ENCODE measurements at places on chromosomes 11 and 22.
A peak's percentile ranks its signal among the peaks of the same experiment; 100 is the strongest.

DNA sequence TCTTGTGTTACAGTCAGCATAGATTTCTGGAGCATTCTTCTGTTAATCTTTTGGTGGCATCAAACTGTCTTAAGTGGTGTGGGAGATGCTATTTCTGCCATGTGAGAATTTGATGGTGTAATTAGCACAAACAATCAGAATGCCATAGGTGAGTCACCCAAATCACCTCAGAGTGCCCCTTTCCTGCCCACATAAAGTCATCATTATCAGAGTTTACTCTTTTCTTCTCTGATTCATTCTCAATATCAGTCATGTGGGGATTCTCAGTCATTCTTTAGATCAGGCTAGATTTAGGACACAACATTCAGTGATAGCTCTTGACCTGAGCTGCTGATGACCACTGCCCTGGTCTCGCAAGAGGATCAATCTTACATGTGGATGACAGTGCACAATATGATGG is 23.7 kb upstream of the MS4A6A start:
- DNase-seq: no peak

GRCh38 chr11:126188332-126189108 is 22.9 kb downstream of the RPUSD4 start:
- no peak for DNase-seq

DNA sequence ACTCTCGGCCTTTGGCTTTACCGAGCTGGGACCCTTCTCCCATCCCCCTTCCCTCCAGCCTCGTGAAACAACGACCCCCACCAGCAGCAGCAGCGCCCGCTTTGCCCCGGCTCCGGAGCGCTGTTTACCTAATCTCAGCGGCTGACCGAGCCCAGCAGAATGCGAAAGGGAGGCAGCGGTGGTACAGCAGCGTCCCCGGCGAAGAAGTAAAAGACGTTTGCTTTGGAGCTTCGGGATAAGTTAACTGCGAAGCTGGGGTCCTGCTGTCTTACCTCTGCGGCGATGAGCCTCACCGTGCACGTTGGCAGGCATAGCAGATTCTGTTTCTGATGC is 2.0 kb upstream of the LARGE1 start:
- DNase-seq: peak; percentile 35

GRCh38 chr11:126502159-126502558 is 146.7 kb downstream of the ST3GAL4 start:
- DNase-seq: no peak

DNA sequence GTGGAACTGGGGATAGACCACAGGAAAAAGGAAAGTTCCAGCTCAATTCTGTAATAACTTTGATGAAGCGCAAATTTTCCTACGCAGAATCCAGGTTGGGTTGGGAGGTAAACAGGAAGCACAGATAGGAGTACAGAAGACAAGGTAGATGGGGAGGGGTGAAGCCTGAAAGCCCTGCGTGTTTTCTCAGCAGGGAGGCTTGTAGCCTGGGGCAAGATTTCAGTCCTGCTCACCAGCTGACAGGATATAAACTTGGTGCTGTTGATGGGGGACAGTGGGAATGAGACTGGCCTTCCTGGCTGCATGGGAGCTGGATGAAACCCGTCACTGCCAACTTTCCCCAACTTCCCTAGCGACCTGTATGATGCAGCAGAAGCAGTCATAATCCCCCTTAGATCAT is 114.9 kb downstream of the ARHGAP32 start:
- no peak for DNase-seq

- DNase-seq: no peak
Observed at GRCh38 chr11:103923451-103923931, 112.9 kb upstream of the DDI1 start.

DNA sequence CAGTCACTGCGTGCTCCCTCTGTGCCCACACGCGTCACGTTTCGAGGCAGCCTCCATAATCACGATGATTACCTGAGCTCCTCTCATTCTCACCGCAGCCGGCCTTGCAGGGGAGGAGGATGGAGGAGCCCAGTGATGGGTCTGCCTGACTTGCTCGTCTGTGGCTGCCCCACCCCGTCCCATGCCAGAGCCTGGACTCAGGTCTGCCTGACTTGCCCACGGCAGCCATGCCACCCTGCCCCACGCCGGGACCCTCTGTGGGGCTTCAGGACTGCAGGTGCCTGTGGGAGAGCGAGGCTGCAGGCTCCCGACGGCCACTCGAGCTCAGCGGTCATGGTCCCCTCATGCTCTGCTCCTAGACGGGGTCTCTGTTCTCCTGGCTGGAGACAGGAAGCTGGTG is 1025.1 kb downstream of the BRD1 start:
- no peak for DNase-seq

- no peak for DNase-seq
Observed at GRCh38 chr11:76005756-76006155, 190.7 kb downstream of the UVRAG start.

- no peak for DNase-seq
Observed at GRCh38 chr22:24428751-24429410, 1.5 kb downstream of the ADORA2A start.

DNA sequence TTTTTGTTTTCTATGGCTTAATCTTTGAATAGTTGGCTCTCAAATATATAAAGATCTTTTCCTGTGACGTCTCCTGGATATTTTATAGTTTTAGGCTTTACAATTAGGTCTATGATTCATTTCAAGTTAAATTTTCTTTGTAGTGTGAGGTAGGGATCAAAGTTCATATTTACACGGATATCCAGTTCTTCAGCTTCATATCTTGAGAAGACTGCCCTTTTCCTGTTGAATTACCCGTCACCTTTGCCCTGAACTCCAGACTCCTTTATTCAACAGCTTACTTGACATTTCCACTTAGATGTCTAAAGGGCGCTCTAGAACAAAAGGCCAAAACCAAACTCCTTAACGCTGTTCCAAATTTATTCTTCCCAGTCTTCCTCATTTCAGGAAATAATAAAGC is 51.7 kb downstream of the TTC17 start:
- no peak for DNase-seq

GRCh38 chr11:47946682-47947559 is 33.4 kb upstream of the PTPRJ start:
- no peak for DNase-seq

- DNase-seq: no peak
Observed at GRCh38 chr22:33512908-33513307, 407.4 kb downstream of the LARGE1 start.

DNA sequence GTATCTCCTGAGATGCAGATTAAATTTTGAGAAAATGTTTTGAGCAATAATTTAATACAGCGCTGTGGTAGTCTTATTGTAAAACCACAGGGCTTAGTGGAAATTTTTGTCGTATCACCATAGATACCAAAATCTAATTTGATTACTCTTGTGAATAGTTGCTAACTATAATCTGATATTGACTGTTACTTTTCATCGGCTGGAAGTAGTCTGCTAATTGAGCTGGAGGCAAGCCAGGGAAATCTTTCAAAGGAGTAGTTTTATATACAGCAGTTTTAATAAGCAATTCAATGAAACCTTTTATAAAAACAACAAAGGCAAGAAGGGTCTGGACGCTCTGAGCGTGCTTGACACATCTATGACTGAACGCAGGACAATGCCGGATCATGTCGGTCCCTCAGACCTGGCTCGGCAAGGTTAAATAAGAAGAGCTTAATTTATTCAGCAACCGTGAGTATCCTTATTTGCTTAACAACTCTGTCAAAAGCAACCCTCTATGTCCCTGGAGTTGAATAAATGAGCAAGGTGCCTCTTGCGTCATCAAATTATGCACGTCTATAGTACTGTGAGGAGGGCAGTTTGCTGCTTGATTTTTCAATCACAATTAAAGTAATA is 121.2 kb downstream of the NCAM1 start:
- no peak for DNase-seq

GRCh38 chr11:102287964-102288724 is 29.1 kb upstream of the BIRC3 start:
- DNase-seq: peak; percentile 71

GRCh38 chr22:46977656-46978343 is 215.3 kb downstream of the TBC1D22A start:
- DNase-seq: no peak

- DNase-seq: no peak
Observed at GRCh38 chr22:28711820-28712777, 29.5 kb downstream of the CHEK2 start.

GRCh38 chr11:30423279-30423648 is 100.4 kb downstream of the ARL14EP start:
- DNase-seq: no peak

DNA sequence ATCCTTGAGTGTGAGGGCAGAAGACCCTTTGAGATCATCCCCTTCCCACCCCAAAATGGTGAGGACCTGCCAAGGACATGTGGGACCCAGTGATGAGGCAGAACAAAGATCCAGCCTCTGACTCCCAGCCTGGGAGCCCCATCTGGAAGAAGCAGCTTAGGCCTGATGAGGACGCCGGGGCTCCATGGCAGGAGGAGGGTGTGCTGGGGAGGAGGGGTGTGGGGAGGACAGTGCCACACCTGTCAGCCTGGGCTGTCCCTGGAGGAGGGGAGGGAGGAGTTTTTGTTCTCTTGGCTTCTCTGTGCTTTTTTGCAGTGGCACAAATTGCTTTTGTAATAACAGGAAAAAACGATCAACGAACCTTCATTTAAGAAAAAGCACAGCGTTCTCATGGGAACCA is 44.4 kb upstream of the DAGLA start:
- no peak for DNase-seq

DNA sequence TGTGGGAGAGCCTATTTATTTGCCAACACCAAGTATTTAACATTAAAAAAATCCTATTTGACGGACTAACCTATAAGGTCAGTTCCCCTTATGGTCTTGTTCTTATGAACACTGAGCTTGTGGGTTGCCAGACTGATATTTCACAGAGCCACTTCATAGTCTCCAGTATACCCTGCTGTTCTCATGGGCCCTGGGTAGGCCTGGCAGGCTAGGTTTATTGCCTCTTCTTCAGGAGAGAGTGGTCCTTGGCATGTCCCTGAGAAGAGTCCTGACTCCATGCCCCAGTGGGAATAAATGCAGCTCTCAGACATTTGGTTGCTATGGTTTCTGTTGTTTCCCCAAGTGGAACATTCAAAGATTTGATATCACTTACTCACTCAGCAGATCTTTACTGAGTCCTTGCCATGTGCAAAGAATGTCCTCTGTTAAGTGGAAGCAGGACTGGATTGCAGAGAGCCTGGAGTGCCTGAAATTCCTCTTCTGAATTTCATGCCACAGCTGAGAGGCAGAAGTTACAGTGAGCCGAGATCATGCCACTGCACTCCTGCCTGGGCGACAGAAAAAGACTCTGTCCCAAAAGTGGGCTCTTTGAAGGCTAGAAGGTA is 15.7 kb downstream of the SLC5A1 start:
- DNase-seq: no peak

GRCh38 chr11:59668188-59668949 is 468 bp downstream of the PATL1 start:
- DNase-seq: peak; percentile 40

- DNase-seq: no peak
Observed at GRCh38 chr11:17839450-17839849, 104.9 kb downstream of the KCNC1 start.

DNA sequence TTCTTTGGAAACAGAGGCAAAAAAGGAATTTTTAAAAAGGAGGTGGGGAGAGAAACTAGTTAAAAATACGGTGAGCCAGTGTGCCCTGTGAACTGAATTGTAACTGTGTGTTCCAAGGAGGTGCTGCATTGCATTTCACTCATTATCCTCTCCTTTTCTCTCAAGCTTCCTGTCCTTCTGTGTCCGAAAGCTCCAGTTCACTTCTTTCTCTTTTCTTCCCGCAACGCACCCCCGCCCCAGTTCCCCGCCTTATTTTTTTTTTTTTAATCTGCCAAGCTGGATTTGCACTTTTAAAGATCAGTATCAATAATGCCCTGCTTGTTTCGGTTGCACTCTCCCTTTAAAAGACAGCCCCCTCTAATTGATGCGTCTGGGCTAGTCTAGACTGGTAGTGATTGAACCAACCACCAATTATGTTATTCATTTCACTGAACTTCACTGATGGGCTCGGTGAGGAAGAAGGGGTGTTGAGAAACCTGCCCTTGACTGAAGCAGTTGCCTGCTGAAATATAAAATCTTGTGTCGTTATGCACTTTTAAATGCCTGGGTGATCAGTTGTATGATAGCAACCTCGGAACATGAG is 18.5 kb downstream of the BLID start:
- no peak for DNase-seq

DNA sequence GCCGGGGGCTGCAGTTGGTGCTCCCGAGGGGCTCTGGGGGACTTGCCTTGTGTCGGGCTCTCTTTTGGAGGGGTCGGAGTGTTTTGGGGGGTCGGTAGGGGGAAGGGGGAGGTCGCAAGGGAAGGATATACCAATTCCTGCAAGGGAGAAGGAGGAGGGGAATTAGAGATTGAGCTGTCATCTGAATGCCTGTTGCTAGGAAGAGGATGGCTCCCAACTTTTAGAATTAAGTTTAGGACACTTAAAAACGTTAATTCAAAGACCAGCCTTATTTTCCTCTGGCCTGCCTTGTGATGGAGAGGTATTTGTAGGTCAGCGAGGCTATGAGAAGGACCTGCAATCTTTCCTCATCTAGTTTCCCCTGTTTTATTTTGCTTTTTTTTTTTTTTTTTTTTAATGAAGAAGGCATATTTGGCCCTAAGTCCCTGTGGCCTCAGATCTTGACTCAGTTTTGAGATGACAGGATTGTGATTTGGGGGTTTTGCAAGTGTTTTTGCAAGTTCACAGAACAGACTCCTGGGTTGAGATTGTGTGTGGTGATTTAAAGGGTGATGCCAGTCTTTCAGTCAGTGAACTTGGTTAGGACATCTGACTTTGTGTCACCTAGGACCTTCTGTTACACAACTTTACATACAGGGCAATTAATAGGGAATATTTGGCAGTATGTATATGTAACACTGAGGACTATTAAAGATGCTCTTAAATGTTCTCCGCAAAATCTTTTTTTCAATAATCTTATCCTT is 672 bp downstream of the TMEM135 start:
- DNase-seq: peak; percentile 18

- DNase-seq: no peak
Observed at GRCh38 chr11:6418557-6419008, 311 bp downstream of the APBB1 start.

DNA sequence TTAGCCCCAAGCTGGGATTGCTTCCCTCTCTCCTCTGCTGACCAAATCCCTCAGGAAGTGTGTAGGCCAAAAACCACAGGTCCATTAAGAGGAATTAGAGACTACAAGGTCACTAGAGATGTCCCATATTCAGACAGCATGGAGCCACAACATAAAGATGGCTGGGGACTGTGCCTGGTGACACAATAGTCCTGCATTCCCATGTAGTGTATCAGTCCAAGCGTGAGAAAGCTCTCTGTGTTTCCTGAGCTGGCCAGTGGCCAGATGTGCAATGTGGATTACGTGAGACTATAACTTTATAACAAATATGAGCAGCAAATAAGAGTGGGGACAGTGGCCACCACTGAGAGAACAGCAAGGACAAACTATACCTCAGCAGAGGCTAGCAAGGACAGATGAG is 7.6 kb upstream of the MS4A10 start:
- no peak for DNase-seq

- DNase-seq: no peak
Observed at GRCh38 chr11:31805037-31805628, 6.0 kb downstream of the PAX6 start.

GRCh38 chr22:41052661-41053490 is 39.5 kb upstream of the EP300 start:
- DNase-seq: no peak

GRCh38 chr22:20750461-20751184 is 23.3 kb upstream of the SERPIND1 start:
- peak; percentile 59 for DNase-seq
